ENCODE measurements at places on chromosomes 7 and 10.

DNA sequence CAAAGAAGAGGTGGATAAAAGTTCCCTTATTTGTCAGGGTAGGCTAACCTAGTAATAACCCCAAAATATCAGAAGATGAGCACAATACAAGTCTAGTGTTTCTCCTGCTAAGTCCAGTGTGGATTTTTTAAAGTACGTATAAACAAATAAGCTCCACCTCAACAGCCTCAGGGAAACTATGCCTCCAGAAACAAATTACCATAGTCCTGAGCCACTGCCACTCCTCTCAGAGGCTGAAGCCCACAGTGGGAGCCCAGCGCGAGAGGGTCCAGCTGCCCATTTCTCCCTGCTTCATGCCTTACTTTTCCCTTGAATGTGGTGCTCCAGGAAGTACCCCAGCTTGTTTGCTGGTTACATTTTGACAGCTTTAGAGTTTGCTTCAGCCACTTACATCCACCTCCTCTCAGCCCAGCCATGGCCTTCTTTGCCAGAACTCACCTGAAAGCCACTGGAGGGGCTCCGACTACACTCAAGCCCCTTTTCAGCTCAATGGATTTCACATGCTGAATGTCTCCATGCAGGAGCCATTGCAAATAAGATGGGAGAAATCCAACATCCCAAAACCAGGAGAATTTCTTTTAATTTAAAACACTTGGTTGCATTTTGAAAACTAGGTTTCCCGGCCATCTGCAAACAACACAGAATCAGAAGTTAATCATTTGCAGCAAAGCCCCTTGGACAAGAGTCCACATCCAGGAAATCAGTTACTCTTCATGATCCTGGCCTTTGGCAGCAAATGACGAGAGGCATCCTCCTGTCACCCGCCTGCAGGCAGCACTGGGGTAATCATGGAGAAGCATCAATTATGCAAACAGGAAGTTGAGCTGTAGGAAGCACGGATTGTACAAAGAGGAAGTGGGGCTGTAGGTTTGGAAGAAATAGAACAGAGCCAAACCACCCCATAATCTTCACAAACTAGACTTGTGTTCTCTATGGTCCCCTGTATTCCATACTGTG is 138.1 kb downstream of the HERPUD2 start:
- DNase-seq: no peak

DNA sequence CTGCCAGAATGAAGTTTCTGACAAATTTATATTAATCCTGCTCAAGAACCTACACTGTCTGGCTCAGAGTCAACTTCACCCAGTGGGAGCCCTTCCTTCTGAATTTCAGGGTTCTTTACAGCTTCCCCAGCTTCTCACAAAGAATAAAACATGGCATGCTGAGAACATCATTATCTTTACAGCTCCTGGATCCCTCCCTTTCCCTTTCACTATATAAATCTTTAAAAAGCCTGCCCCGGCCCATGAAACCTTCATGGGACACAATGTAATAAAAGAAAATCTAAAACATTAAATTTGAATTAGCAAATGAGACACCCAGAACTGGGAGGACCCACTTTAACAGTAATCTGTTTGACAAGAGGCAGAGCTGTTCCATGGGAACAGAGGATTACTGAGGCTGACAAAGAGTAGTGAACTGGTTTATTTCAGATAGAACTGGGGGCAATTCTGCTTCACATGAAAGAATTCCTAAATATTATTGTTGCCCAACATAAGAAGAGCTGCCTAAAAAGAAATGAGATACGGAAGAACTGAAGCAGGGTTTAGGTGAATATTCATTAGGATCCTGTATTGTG is 222.8 kb downstream of the THSD7A start:
- no peak for DNase-seq

- DNase-seq: peak; percentile 38
Observed at GRCh38 chr10:60801522-60801921, 23.2 kb downstream of the CDK1 start.

DNA sequence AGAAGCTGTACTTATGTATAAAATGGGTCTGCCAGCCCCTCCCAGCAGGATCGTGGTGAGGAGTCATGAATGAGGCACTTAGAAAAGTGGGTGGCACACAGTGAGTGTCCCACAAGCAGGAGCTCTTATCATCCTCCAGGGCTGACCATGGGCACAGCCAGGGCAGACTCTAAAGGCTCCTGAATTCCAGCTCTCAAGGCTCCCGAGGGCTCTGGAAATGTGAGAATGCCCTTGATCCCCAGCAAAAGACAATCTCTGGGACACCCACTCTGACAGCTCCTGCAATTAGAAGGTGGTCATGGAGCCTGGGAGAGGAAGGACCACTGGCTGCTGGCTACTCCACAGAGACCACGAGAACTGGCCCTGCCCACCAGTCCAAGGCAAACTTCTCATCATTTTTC is 1.6 kb downstream of the VSTM4 start:
- DNase-seq: no peak

DNA sequence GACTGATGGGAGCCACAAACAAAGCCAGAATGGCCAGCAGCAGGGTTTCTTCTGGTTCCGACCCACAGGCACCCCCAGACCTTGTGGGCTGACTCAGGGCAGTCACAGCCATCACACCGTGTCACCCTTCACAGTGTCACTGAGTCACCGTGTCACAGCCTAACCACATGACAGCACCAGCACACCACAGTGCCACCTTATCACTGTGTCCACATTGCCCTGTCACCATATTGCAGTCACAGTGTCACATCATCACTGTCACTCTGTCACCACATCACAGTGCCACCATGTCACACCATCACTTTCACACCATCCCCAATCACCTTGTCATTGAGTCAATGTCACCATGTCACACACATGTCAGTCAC is 77.0 kb downstream of the OAT start:
- DNase-seq: no peak

DNA sequence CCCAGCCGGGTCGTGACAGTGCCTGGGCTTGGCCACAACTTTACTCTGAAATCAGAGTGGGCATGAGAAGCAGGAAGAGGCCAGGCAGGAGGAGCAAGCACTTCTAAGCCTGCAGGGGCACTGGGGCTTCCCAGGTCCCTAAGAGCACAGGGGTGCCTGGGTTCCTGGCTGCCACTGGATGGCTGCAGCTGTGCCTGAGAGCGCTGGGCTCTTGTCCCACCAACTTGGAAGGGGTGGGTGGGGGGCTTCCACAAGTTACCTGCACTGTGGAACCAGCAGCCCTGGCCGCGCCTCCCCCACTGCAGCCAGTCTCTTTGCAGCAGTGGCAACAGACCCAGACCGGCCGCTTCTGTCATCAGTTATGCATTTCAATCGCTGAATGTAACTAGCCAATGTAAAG is 434.7 kb upstream of the GRM3 start:
- no peak for DNase-seq

DNA sequence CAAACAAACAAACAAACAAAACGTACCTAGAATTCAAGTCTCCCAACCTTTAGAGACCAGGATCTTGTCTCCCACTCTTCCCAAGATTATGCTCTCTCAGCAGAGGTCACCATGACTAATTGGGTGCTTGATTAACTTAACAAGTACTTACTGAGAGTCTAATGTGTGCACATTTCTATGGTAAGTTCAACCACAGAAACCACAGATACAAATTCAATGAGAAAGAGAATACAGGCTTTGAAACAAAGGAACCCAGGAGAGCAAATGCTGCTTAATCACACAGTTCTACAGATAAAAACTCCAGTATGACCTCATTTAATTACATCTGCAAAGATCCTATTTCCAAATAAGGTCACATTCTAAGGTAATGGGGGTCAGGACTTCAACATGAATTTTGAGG is 142.8 kb downstream of the DNAJC1 start:
- no peak for DNase-seq

DNA sequence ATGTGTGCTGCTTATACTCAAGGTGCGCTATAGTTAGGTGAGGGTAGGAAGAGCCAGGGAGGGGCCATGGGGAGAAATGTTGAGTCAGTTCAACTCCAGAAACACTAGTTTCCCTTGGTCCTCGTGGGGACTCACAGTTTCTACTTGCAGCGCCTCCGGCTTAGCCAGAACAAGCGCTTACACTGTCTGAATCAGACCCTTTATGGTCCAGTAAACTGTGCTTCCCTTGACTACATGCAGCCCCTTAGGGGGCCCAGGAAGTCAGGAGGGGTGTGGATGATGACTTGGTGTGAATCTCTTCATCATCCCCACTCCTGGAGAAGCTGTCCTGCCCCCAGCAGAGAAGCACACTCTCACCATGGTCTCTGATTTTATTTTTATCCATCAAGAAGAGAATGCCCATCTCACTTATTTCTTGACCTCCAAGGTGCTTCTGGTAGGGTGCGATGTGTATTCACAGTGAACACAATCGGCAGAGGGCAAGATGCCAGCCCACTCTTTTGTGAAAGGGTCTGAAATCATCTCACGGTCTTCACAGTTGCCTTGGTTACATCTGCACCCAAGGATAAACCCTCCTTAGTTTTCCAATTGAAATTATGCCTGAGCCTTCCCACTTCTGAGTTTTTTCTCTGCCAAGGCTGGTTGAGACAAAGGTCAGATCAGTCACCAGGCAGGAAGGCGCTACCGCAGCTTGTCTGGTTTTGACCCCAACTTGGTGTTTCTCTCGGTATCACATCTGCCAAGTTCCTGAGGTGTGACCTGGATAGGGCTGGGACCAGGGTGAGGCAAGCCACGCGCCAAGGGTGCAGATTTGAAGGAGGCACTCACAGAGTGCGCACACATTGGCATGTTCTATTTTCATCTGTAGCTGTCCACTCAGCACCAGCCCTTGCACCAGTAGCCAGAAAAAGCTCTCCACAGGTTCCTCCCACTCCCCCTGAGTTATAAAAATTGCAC is 62.7 kb upstream of the LRRC4 start:
- no peak for DNase-seq

Measured in NCI-H1417 treated with DMSO at 0.1 percent for 48 hours (cell line).